Mucosa of gallbladder (tissue), 1 donor: ENCODE measurements at places on chromosomes 6 and 20. TPM values are rescaled to one million over a fixed set of nuclear protein-coding genes. Genes with fewer than 3 reads are reported as not detected.
A peak's percentile ranks its signal among the peaks of the same experiment; 100 is the strongest.

DNA sequence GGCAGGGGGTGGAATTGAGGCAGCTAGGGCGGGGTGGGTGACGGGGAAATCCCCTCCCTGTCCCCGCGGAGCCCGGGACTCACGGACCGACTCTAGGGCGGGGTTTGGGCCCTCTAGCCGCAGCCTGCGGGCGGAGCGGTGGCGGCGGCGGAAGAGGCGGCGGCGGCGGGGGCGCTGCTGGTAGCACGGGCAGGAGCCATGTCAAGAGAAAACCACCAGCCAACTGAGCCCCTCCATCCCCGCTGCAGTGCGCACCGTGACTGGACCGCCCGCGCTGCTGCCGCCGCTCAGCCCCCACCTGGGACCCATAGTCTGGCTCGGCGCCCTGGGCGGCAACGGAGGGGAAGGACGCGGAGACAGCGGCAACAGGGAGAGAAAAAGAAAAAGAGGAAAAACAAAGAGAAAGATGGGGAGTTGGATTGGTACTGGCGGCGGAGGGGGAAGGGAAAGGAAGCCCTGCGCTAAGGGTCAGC, 1.2 kb upstream of the C6orf62 start:
- peak; percentile 44 for DNase-seq

DNA sequence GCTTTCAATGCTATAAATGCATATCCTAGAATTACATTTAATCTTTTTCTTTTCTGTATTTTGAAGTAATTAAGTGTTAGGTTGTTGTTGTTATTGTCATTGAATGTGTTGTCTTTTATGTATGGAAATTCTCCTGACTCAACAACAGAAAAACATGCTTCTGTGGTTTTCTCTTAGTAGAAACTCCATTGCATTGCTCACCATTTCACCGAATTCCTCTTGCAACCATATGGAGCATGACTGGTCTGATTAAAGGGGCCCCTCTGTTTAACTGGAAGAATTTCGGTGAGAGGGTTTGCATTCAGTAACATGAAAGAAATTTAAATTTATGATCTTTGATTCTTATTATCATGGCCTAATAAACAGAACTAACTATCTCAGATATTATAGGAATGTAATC, 454.3 kb upstream of the JARID2 start:
- no peak for DNase-seq

The GUCA1A gene
- not detected for total RNA-seq

The RBBP8NL gene
- 6.2 TPM for total RNA-seq
